ENCODE measurements at places on chromosomes 12 and 14.

GRCh38 chr12:62760779-62761178, 174.2 kb downstream of the PPM1H start:
- H3K27ac ChIP-seq, result peak overlapping the region; percentile 35
- no peaks in the 10 kb centered on the region for H3K36me3 ChIP-seq
- peaks cover 15% of the 10 kb centered on the region for H3K4me1 ChIP-seq
- DNase-seq, result peak; percentile 53
- H3K27me3 ChIP-seq, result no peaks in the 10 kb centered on the region

DNA sequence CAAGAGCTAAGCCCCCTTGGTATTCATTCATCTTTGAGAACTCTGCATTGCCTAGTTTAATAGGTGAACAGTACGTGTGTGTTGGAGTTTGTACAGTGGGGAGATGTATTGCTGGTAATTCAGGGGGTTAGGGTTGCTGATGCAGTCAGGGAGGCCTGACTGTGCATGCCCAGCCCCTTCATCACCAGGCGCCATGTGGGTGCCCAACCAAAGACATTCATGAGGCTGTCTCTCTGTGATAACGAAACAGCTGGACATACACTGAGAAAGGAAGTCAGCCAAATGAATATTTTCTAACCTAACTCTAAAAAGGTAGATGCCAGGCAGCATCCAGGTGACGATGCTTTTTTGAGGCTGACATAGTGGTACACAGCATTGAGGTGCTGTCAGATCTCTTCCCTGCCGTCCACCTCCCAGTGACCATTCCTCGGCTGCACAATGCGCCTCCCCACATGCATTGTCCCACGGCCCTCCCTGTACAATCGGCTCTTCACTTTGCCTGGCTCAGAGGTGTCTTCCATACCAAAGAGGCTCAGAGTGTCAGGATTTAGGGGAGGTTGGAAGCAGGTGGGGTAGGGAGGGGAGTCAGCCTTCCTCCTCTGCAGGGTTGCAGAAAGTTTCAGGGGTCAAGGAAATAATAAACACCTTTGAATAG, 19.0 kb downstream of the EML1 start:
- DNase-seq, result no peak
- no peak overlapping the region for H3K4me3 ChIP-seq
- peaks cover 4% of the 10 kb centered on the region for H3K4me1 ChIP-seq
- H3K27me3 ChIP-seq, result no peaks in the 10 kb centered on the region

- peak; percentile 47 for DNase-seq
- no peaks in the 10 kb centered on the region for H3K4me1 ChIP-seq
- no peaks in the 10 kb centered on the region for H3K36me3 ChIP-seq
- H3K27ac ChIP-seq, result no peak overlapping the region
Measured at GRCh38 chr14:33774723-33775470, 176.0 kb downstream of the EGLN3 start.

GRCh38 chr12:77488041-77488620, 342.6 kb upstream of the NAV3 start:
- H3K4me3 ChIP-seq, result no peak overlapping the region
- no peaks in the 10 kb centered on the region for H3K36me3 ChIP-seq
- no peak overlapping the region for H3K27ac ChIP-seq

DNA sequence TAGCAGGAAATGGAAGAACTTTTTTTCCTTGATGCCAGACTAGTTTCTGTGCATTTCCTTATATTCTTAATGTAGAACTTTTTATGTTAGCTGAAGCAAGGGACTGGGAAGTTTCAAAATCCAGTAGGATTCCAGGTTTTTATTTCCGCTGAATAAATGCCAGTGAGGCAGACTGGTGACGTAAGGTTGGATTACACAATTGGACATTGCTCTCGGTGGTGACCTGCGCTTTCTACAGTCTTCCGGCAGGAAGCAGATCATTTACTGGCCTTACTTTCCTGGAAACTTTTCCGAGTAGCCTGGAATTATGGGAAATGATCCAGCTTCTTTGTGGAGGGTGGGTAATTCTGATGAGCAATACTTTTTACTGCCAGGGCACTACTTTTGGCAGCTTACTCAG, 3.6 kb downstream of the IFT43 start:
- H3K27ac ChIP-seq, result peak overlapping the region; percentile 40
- no peaks in the 10 kb centered on the region for H3K27me3 ChIP-seq
- peak; percentile 91 for DNase-seq

DNA sequence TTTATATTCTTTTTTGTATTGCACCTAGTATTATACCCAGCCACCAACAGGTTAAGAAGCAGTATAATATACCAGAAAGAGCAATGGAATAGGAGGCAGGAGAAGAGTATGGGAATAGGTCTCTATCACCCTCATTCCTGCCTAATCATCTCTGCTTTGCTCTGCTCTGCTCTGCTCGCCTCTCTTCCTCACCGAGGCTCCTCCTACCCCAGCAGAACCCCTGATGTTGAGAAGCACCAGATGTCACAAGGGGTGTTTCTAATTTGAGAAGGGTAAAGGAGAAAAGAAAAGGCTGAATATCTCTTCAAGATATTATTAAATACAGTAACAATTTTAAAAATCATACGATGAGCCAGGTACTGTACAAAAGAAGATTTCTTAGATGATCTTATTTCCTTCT, 89.0 kb downstream of the STON2 start:
- H3K36me3 ChIP-seq, result no peaks in the 10 kb centered on the region
- no peak overlapping the region for H3K27ac ChIP-seq
- no peaks in the 10 kb centered on the region for H3K27me3 ChIP-seq
- no peak overlapping the region for H3K4me3 ChIP-seq
- no peak for DNase-seq

GRCh38 chr14:103393070-103393469, 7.9 kb downstream of the MARK3 start:
- H3K27ac ChIP-seq, result no peak overlapping the region
- DNase-seq, result no peak
- peaks cover 8% of the 10 kb centered on the region for H3K4me1 ChIP-seq
- no peaks in the 10 kb centered on the region for H3K36me3 ChIP-seq
- no peak overlapping the region for H3K4me3 ChIP-seq
- H3K27me3 ChIP-seq, result no peaks in the 10 kb centered on the region

DNA sequence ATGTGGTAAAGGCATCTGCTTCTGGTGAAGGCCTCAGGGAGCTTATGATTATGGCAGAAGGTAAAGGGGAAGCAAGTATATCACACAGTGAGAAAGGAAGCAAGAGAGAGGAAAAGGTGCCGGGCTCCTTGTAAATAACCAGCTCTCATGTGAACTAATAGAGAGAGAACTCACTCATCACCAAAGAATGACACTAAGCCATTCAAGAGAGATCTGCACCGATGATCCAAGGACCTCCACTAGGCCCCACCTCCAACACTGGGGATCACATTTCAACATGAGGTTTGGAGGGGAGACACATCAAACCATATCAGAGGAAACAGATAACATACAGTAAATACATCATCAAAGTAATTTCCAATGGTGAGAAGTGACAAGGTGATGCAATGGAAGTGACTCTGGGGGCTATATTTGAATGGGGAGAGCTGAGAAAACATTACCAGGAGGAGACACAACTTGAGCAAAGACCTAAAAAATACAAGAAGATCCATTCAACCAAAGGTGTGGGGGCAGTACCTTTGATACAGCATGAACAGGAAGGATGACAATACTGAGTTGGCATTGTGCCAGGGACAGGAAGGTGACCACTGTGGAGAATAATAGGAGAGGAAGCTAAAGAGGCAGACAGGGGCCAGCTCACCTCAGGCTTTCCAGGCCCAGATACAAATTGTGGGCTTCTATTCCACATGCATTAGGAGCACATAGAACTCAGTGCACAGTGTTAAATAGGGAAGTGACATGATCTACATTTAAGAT, 134.4 kb upstream of the GRIP1 start:
- H3K4me1 ChIP-seq, result no peaks in the 10 kb centered on the region
- no peaks in the 10 kb centered on the region for H3K27me3 ChIP-seq
- no peak for DNase-seq
- no peak overlapping the region for H3K4me3 ChIP-seq

Measured in fibroblast of lung (primary cell).